ENCODE measurements at places on chromosomes 6 and 20. TPM values are rescaled to one million over a fixed set of nuclear protein-coding genes. Genes with fewer than 3 reads are reported as not detected.

The HAO1 gene
- total RNA-seq, result not detected

DNA sequence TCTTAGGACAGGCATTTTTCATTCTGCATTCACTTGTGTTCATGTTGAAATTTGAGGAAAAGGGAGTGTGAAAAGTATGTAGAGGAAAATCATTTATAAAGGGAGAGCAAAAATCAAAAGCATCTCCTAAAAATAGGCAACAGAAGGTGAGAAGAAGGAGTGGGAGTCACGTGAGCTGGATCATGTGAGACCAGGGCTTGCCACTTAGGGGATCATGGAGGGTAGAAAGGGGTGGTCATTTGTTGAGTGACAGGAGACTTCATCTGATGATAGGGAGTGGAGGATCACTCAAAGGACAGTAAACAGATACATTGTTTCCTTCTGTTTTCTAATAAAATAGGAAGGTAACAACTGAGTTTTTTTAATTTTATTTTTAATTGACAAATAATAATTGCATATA is 17.1 kb downstream of the RBM24 start:
- no peak for DNase-seq

DNA sequence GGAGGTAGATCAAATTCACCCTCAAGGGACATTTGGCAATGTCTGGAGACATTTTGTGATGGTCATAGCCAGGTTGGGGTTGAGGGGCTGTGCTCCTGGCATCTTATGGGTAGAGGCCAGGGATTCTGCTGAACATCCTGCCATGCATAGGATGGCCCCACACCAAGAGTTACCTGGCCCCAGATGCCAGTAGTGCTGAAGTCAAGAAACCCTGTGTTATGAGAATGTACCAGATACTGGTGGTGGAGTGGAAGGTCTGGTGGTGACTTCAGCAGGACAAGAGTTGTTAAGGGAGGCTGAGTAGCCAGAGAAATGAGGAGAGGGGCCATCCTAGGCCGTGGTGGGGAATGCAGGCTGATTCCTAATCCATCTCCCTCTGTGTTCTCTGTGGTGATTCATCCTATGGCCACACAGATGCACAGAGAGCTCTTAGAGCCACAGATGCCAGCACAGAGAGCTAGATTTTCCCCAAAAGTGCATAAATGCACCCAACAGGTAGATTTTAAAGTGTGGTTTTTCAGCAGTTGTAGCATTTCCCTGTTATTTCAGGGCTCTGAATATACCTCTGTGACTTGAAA is 43.6 kb downstream of the CDYL start:
- no peak for DNase-seq

DNA sequence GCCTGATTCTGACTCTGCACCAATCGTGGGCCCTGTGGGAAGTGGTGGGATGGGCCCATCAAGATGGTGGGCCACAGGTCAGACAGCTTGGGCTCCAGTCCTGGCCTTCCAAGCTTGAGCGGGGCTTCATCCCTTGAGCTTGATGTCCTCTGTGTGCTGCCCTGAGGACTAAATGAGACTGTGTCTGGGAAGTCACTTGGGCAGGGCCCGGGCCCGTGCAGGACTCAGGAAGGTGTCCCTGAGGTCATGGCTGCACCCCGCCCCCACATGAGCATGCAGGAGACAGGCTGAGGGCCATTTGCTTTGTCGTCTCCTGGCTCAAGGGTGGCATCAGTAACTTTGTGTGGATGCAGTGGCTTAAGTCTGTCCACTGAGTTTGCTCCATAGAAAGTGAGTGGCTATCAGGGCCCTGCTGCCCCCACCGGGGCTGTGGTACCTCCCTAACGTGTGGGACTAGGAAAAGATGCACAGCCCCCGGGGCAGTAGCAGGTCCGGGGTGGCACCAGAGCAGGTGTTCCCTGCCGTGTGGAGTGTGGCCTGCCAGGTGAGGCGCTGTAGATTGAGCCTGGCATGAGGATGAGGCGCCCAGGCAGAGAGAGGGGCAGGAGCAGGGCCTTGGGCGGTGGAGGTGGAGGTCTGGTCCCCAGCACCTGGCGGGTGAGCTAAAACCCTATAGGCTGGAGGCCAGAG is 298.6 kb downstream of the TAF4 start:
- DNase-seq, result no peak

Data from lung (tissue), 17 donors.